RPMI7951 (cell line): ENCODE measurements at places on chromosomes 13 and 19. TPM values are rescaled to one million over a fixed set of nuclear protein-coding genes. Genes with fewer than 3 reads are reported as not detected.

DNA sequence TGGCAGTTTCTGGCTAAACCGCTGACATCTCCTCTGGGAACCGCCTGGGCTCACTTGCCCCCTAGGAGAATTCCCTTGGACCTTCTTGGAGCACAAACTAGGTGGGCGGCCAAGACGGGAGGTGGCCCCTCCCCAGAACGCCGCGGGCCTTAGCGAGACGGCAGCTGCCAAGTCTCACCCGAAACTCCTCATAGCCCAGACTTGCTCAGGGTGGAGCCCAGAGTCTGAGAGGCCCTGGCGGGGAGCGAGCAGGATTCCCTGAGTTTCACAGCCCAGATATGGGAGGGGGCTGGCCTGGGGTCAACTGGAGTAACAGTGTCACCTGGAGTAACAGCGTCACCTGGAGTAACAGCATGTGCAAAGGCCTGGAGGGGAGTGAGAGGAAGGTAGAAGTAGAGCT is 10.1 kb downstream of the TINCR start:
- DNase-seq: no peak

DNA sequence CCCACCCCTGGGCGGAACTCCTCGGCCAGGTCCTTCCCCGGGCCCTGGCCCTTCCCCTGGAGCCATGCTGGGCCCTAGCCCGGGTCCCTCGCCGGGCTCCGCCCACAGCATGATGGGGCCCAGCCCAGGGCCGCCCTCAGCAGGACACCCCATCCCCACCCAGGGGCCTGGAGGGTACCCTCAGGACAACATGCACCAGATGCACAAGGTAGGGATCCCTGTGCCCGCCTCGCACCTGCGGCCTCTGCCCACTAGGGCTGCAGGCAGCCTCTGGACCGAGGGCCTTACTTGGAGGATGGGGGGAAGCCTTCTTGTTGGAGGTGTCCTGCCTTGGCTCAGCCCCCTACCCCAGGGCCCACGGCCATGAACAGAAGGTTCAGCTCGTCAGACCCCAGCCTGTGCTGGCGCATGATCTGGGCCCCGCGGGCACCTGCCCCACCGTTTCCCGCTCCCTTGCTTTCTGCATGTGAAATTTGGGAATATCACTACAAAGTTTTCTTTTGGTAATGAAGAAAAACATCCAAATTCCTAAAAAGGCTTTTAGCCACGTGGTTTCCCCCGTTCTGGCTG is 23.4 kb downstream of the SMARCA4 start:
- no peak for DNase-seq

DNA sequence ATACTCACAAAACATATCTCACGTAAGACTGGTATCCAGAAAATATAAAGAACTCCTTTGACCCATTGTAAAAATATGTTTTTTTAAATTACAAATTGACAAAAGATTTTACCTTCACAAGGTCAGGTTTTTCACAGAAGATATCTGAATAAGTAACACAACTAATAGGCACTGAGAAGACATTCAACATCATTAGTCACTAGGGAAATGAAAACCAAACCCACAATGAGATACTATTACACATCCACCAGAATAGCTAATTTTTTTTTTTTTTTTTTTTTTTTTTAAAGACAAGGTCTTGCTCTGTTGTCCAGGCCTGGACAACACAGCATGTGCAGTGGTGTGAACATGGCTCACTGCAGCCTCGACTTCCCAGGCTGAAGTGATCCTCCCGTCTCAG is 157.5 kb downstream of the MIPEP start:
- no peak for DNase-seq

DNA sequence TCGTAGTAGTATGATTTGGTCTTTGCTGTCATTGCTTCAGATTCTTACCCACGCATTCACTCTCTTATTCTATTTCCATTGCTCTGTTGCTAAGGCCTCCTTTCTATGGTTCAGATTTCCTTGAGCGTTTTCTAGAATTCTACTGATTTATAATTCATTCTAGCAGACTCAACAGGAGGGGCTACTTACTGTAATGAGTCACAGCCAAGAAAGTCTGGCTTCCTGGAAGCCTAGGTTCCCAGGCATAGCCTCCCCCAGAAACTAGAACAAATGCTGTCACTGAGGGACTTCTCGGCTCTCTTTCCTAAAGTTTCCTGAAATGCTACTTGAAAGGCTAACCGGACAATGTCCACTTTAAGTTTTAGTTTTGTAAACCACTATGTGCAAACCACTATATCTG is 47.7 kb upstream of the SPATA13 start:
- DNase-seq: no peak

DNA sequence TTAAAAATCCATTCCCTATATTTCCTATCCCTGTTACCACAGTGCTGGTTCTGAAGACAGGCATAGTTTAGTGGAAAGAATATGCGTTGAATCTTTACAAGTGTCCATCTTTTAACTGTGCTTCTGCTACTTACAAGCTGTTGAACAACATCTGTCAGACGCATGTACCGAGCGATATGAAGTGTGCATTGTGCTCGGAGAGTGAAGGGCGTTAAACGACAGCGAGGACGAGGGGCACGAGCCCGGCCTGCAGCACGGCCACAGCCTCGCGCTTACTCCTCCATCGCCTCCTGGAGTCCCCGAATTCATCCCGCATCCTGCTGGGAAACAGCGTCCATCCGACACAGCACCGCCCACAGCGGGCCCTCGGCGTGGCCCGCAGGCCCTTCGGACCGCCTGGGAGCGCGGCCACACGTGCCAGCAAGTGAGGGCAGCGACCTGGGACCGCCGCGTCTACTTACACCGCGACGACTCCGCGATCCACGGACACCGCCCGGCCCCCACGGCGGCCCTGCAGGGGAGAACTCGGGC is 514 bp downstream of the PCID2 start:
- peak; percentile 47 for DNase-seq

- no peak for DNase-seq
Measured at GRCh38 chr13:80591976-80592740, 251.2 kb upstream of the SPRY2 start.

GRCh38 chr19:46736531-46737297 is 9.1 kb upstream of the FKRP start:
- no peak for DNase-seq

The PROZ gene
- total RNA-seq: not detected in 2 replicates

The SULT2A1 gene
- not detected in 2 replicates for total RNA-seq

The FCHO1 gene
- 0.60 and 2.5 TPM in 2 replicates for total RNA-seq

The IFNL1 gene
- not detected in 2 replicates for total RNA-seq

The LATS2 gene
- 4.4 and 4.8 TPM in 2 replicates for total RNA-seq

The HDGFL2 gene
- 41.9 and 60.5 TPM in 2 replicates for total RNA-seq

The TSPAN16 gene
- not detected in 2 replicates for total RNA-seq
